Activated T-helper 1 cell treated with anti-CD3 and anti-CD28 coated beads, Interleukin-2, amount 50 U/mL, for 16 hours (primary cell): ENCODE measurements at places on chromosomes 12 and 14.

- DNase-seq: no peak
Measured at GRCh38 chr12:67989184-67989920, at the start of gene IFNG-AS1. Gene IFNG-AS1 (plus strand): TSS chr12:67989447.

DNA sequence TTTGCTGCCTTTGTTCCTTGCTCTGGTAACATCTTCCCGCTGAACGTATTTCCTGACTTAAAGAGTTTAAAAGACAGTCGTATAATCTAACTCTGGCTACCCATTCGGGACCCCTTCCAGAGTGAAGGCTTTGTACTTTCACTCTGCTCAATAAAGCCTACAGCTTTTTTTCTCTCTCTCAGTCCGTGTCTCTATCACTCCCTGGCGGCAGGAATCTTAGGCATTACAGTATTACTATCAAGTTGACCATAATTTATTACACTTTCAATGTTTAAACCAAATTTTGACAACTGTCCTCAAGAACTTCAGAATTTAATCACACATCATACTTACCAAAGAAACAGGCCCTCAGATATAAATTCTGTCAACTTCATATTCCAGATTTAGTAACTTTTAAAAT, 967.9 kb downstream of the FSCB start:
- no peak for DNase-seq

- DNase-seq: no peak
Measured at GRCh38 chr14:100376751-100377171, 53.6 kb downstream of the SLC25A47 start.

GRCh38 chr12:115558281-115558680, 719.2 kb downstream of the MED13L start:
- no peak for DNase-seq

DNA sequence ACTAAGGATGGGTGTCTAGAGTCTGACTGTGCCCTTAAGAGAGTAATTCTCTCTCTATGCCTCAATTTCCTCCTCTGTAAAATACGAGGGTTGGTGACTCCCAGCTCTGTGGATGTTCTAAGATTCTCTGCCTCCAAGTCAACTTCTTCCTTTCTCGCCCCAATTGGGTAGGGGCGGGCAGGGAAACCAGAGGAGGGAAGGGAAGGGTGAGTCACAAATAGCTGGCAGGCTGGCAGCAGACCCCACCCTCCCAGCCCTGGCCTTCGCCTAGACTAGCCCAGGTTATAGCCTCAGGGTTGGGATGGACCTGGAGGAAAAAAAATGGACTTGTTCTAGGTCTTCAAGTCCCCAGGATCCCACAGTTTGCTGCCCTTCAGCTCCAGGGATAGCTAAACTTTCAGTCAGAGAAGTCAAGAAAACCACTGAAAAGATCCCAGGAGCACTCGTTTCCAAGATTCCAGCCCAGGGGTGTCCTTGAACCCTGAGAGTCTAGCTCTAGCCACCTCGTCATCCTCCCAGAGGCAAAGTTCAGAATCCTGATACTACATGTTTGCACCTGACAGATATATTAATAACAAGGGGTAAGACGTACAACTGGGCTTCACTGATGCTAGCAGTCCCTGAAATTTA, 2.3 kb downstream of the DGKA start:
- DNase-seq: no peak

GRCh38 chr12:108773798-108774788, 42.8 kb upstream of the CORO1C start:
- DNase-seq: no peak

DNA sequence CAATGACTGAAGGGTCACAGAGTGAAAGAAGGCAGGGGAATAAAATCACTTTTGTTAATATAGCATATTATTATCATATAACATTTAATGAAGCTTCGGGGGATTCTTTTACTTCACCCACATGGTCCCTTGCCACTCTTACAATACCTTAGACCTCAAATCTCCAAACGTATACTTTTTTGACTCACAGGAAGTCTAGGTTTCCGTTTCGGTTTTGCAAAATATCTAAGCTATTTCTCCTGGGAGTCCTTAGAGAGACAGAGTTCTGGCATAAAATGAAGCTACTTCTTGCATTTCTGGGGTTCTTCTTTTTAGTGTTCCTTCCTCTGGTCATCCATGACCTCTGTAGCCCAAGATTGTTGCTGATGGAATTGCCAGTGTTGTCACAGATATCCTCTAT, 590.5 kb upstream of the ATP2B1 start:
- no peak for DNase-seq

DNA sequence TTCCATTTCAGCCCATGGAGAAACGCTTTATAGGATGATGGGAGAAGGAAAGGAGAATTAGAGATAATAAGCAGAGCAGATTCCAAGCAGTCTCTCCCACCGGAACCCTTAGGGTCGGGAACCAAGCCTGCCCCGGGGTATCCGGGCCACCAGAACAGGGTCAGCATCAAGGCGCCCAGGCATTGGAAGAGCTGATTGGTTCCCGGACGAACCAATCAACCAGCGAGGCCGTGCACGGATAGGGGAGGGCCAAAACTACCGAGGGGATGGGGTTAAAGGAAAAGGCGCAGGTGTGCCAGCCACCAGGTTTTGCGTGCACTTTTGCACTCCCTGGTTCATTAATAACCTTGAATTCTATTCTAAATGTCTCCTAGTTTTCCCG, 1.7 kb downstream of the PPM1H start:
- DNase-seq: no peak

GRCh38 chr14:95218472-95219193, 61.3 kb upstream of the DICER1 start:
- no peak for DNase-seq

DNA sequence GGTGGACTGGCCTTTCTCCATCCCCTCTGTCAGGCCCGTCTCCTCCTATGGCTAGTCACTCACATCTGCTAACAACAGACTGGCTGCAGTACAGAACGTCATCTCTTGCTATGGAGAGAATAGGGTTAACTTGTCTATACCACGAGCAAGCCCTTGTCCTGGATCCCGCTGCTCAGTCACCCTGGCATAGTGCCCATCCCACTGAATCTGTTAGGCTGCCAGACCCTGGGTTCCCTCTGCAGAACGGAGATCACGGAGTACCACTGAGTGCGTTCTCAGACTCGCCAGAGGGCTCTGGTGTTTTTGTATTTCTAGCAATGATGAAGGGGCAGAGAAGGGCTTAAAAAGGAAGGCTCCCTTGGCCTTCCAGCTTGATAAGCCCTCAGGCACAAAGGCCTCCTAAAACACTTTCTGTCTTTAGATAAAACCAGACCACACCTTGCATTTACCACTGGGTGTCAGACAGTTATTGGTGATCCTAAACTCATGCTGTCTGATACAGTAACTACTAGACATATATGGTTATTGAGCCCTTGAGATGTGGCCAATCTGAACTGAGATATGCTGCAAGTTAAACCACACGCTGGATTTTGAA, 6.3 kb upstream of the NRIP2 start:
- DNase-seq: no peak

DNA sequence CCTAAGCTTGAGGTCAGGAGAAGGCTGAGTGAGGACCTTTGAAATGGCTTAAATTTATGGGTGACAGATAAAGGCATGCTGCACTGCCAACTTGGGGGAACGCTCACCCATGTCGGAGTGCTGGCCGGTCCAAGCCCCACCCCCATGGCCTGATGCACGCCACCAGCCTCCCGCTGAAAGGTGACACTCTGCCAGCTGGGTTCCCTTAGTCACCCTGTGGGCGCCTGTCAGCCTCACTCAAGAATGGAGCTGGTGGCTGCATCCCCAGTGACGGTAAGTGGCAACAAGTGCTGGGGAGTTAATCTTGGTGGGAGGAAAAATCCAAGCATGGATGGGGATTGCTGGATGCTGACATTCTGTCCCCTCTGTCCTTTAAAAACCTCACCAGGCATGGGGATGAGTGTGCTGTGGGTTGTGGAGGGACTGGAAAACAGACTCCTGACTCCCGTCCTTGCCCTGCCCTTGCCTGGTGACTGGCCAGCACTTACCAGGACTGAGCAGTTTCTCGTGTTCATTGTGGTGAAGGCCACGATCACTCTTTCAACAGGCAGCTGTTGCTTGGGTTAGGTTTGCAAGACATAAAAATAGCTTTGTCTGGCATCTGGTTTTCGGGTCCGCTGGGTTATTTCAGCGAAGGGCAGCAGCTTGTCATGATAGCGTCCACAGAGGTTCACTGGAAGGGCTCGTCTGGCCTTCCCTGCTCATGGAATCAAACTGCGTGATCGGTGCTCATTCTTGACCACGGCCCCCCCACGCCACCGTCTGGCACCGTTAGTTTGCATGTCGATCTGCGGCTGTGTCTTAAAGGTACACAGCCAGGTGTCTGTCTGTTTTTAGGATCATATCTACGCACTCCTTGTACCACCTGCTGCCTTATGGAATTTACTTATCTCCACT, 15.0 kb downstream of the ACACB start:
- DNase-seq: no peak
